ENCODE measurements at places on chromosomes 5 and 9.

DNA sequence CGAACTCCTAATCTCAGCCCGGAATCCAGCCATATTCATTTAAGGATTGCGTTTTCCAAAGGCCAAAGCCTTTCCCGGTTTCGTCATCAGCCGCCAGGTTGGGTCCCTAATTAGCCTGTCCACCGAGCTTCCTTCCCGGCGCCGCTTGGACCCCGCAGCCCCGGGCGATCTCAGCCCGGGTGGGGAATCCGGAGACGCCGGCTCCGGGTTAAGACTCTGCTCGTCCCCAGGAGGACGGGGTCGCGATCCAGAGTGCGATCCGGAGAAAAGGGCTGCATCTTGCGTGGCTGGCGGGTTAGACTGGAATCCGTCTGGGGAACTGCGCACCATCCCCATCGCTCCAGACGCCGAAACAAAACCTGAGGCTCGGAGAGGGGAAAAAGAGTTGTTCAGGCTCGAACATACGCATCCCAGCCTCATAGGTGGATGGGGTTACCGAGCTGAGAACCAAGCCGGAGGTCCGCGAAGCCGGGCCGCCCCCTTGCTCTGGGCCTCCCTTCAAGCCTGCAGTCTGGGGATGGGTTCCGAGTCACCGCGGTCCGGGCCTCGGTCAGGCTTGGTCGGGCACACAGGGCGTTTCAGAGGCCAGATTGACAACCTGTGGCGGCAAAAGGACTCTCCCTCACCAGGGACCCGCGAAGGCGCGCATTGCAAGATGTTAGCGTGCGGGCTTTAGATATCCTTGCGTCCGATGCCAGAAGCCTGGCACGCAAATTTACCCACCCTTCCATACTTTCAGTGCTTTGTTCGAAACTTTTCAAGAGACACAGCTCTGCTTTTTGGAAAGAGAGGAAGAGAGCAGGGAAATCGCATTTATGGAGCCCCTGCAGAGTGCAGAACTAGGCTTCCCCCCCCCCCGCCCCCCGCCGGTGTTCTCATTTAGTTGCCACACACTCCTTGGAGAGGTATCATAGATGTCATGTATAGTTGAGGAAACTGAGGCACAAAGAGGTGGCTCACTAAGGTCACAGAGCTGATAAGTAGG, 7.9 kb downstream of the MSX2 start:
- DNase-seq: no peak

GRCh38 chr5:132825033-132825833, 5.2 kb downstream of the SHROOM1 start:
- DNase-seq: no peak

DNA sequence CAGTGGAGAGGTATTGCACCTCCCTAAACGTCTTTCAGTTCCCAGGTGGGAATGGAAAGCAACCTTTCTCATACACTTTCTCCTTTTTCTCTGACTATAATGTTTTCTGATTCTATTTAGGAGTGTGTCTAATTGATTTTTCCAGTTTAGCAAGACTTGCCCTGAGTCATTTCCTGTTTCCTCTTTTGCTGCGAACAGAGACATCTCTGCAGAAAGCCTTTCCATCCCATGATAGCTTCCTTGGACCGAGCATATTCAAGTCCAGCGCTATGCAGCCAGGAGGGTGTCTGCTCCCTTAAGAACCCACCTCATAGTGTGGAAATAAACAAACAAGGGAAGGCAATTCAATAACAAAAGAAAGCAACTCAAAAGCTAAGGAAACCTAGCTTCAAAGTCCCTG, 60.0 kb upstream of the CDH6 start:
- DNase-seq: no peak

GRCh38 chr9:76289042-76289441, 105.2 kb downstream of the RFK start:
- no peak for DNase-seq

DNA sequence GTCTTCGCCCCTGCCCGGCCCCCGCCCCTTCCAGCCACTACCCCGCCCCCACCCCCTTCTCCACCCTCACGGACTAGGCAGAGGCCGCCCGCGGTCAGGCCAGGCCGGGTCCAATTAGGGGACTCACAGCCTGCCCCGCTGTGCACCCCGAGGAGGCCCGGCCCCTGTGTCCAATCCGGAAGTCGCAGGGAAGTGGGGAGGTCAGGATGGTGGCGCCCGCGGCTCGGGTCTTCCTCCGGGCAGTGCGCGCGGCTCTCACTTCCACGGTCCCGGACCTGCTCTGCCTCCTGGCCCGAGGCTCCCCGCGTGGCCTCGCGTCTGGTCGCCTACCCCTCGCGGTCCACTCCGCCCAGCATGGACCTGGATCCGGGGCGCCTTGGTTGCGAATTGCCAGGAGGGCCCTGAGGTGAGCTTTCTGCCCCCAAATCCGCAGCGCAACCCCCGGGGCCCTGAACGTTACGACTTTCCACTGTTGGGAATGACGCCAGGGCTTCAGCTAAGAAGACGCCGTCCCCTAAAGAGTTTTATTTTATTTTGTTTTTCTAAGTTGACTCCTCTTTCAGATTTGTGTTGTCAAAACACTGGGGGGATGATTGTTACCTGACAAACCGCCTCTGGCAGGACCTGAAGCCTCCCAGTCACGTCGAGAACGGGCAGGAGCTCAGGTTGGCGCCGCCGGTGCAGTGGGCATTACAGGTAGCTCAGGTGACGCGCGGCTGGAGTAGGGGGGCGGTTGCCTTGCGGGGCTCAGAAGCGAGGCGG, 763 bp upstream of the IRX2 start:
- DNase-seq: no peak

GRCh38 chr9:9615086-9615485, 997.7 kb downstream of the PTPRD start:
- DNase-seq: no peak
